ENCODE measurements at places on chromosomes 11 and 22.

GRCh38 chr11:130465263-130465662 is 16.8 kb downstream of the ADAMTS15 start:
- DNase-seq: no peak

GRCh38 chr11:68013611-68014156 is 3.6 kb downstream of the ALDH3B1 start:
- DNase-seq: no peak

- no peak for DNase-seq
These were observed 44.7 kb upstream of the MTMR2 start for GRCh38 chr11:95968585-95968984.

DNA sequence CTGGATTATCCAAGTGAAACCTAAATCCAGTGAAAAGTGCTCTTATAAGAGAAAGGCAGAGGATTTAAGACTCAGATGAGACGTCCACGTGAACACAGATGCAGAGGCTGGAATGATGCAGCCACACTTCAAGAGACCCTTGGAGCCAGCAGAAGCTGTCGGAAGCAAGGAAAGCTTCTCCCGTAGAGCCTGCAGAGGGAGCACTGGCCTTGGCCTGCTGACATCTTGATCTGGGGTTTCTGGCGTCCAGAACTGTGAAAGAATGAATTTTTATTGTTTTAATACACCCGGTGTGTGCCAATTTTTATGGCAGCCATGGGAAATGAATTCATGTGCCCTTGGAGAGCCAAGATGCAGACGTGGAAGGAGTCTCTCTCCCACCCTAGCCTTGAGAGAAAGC is 407.0 kb upstream of the B3GAT1 start:
- no peak for DNase-seq

DNA sequence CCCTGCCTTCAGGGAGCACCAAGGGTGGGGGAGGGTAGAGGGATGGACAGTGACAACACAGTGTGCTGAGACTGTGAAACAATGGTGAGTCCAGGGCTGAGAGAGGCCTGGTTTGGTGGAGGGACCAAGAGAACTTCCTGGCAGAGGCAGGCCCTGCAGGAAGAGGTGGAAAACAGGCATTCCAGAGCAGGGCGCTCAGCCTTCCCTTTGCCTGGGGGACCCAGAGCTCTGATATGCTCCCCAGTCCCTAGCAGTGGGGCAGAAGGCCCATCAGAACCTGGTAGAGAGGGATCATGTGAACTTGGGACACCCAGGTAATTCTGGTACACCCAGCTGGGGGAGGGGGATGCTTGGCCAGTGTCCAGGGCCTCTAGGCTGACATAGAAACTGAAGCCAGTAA is 17.2 kb upstream of the UVRAG start:
- DNase-seq: no peak

Data from SJSA1 (cell line).